ENCODE measurements at places on chromosomes 4 and X.

DNA sequence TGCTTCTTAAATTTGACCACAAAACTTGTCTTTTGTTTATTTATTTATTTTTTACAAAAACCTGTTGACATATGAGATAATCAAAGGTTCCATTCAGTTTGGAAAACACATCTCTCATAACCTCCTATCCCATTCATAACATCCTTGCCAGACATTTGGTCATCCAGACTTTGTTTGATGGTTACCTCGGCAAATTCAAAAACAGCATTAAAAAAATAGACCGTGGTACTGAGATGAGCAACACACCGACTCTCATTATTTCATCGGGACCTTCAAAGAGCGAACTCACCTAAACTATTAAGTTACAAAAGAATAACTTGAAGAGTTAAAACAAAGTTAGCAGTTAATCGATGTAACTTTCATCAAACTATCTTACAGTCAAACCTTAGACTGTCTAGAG lies 85.8 kb upstream of the RPS6KA3 start:
- no peak for DNase-seq

GRCh38 chr4:23567338-23567737 lies 322.5 kb downstream of the PPARGC1A start:
- no peak for DNase-seq

DNA sequence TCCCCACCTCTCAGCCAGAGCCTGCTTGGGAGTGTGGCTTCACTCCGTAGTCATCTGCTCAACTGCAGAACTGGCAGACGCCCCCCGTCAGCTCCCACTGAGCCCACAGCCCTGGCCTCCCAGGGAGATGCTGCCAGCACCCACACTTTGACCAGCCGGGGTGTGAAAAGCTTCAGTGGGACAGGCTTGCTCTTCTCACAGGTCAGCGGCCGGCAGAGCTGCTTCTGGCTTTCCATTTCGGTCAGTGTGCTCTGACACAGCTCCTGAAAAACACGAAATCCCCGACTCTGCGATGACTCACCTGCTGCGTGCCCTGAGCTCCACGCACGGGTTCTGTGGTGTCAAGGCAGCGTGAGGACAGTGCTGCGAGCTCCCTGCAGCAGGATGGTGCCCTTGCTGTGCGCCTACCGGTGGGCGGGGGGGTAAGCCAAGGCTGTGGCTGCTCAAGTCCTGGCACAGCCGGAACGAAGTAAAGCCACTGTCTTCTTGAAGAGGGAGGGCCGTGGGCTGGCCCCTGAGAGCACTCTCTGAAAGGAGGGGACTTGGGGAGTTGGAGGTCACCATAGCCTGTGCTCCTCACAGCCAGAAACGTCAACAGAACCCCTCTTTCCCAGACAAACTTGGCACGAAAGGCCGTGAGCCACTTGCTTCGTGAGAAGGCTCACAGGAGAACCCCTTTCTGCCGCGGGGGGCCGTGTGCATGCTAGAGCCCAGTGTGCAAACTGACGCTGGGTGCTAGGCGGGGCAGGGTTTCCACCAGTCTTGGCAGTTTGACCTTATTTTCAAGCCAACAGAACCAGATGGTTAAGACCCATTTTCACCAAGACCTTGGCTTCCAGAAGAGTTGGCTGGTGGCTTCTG lies 23.6 kb downstream of the NOP14 start:
- DNase-seq = no peak

DNA sequence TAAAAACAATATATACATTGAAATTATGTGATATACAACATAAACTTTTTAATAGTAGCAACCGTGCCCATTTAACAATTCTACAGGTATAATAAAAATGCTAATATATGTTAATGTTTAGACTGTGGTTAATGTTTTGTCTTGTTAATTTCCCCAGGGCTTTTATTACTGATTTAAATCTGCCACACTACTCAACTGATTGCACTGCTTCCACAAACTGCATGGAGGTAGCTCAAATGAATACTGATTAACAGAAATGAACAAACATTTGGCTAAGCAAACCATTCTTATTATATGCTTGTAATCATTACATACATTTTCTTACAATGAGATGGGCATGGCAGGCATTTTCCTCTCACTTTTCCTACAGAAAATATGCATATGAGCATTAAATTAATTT lies 275.9 kb downstream of the GPC3 start:
- DNase-seq = no peak

- no peak for DNase-seq
Measured at GRCh38 chrX:40816906-40817305, 81.6 kb upstream of the MED14 start.

- no peak for DNase-seq
Measured at GRCh38 chr4:100799761-100800539, 282.1 kb upstream of the EMCN start.

DNA sequence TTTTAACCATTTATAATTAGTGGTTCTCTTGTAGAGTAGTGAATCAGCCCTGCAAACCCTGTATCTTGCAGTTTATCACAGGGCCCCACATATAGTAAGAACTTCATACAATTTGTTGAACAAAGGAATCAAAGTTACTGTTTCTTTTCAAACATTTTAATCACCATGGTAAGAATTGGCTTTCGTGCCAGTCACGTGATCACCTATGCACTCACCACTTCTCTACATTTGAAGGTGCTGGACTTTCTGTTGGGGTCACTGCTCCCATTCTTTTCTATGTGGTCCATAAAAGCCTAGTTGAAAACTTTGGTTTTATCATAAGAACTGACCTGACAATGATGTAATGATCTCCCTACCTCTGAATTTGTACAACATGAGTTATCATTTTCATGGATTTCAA lies 426.4 kb upstream of the CPEB2 start:
- no peak for DNase-seq

DNA sequence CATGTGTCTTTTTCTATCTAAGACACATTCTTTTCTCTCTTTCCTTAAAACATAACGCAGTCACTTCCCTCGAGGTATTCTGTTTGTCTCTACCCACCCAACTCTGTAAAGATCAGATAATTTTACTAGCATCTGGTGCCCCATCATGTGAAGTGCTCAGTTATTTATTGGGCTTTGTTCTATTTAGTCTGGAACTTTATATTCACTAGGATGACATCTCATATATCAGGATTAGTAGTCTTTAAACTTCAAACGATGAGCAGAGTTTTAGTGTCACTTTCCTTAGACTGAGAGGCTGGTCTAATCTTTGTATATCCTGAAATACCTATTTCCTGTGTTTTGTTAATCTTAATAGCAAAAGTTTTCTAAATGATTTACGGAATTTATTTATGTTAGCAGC lies 445.5 kb upstream of the NDST3 start:
- DNase-seq = no peak

GRCh38 chr4:152646221-152646620 lies 33.6 kb downstream of the TMEM154 start:
- DNase-seq = no peak

DNA sequence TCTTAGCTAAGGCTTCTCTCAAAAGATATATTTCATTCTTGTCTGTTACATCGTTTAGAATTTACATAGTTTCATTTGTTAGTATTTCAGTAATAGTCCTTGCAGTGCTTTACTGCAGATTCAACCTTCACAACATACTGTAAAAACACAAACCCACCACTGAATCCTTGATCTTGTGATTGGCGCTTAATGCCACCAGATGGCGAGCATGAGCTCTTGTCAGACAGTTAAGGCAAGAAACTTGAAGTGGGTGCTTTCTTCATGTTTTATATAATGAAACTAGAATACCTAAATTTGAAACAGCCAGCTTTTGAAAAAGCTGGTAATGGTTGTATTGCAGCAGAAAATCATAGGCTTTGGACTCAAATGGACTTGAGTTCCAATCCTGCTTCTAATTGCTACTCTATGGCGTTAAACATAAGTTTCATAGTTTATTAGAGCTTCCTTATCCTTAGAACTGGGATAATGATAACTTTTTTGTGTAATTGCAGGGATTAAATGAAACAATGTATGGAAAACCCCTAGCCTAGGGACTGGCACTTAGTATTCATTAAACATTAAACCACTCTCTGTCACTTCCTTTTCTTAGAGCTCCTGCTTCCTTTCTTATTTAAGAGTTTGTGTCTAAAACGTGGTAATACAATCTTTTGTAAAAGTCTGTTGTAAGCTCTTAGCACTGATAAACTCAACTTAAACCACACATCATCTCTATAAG lies 95.1 kb downstream of the USP9X start:
- peak; percentile 19 for DNase-seq

DNA sequence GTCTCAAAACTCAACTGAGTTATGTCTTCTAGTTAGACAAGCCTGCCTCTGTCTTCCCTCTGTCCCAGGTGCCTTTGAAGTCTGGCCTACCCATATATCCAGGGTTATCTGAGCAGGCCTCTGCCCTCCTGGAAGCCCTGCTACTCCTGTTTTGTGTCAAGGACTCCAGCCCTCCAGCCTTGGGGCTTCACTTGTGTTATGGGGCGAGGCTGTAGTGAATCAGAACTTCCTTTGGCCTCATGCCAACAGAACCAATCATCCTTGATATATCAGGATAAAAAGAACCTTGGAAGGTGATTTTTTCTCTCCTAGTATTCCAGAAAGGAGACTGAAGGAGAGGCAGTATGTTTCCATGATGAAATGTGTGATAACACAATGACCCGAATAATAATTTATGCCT lies 8.9 kb upstream of the ADGRG4 start:
- no peak for DNase-seq

GRCh38 chr4:163495900-163496299 lies 1.4 kb downstream of the TMA16 start:
- no peak for DNase-seq

DNA sequence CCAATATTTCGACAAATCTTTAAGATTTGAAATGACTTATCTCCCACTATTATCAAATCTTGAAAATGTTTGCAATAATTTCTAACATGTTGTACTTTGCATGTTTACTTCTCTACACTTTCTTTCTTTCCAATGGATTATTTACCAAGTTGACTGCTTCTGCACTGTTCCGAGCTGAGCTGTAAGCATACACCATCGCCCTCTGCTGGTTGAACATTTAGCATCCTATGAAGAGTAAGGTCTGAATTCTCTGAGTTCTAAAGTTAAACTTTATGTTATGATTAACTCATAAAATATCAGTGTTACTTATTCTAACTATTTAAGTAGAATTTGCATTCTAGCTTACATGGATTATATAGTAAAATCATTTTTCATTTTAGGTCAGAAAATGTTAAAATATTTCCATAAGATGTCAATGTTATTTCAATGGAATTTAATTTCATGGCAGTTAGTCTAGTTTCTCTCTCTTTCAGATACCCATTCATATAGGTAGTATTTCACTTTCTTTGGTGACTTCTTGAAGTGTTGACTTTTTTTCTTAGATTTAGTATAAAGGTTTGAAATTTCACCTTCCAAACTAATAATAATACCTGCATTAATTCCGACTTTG lies 137.4 kb downstream of the DKK2 start:
- no peak for DNase-seq

DNA sequence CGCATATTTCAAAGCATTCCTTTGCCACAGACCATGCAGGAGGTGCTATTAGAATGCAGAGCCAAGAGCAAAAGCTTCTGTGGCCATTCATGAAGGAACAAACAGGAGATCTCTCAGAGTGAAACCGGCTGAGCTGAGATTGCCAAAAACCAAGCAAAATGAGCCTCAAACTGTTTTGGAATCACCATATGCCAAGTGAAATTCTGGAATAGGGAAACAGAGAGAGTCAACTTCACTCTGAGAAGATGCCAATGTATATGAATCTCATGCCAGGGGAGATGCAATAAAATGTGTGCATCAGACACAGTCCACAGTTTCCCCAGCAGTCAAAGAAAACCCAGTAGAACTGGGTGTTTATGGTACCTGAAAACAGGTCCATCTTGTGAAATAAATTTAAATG lies 42.3 kb downstream of the SRPX start:
- no peak for DNase-seq

DNA sequence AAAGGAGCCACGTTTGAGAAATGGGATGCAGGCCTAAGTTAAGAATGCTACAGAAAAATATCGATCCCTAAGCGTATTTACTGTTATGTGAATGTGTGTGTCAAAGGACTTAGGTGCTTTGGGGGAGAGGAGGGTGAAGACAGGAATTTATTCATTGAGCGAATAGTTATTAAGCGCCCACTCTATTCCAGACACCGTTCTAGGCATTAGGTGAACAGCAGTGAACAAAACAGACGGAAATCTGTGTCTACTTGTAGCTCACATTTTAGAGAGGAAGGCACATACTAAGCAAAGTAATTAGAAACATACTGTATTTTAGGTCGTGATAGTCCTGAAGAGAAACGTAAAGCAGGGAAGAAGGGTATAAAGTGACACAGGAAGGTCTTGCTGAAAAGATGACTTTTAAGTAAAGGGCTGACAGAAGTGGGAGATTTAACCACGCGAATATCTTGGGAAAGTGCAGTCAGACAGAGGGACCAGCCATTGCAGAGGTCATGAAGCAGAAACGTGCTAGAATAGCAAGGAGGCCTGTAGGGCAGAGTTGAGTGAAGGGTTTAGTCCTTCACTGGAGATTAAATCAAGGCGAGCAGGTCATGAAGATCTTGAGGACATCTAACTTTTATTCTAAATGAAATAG lies 541 bp downstream of the AIMP1 start:
- no peak for DNase-seq

GRCh38 chrX:150455215-150455608 lies 92.1 kb downstream of the MAMLD1 start:
- DNase-seq = no peak

GRCh38 chr4:104064646-104065577 lies 345.1 kb upstream of the TACR3 start:
- no peak for DNase-seq

GRCh38 chr4:123640271-123640670 lies 243.7 kb downstream of the SPRY1 start:
- DNase-seq = no peak

DNA sequence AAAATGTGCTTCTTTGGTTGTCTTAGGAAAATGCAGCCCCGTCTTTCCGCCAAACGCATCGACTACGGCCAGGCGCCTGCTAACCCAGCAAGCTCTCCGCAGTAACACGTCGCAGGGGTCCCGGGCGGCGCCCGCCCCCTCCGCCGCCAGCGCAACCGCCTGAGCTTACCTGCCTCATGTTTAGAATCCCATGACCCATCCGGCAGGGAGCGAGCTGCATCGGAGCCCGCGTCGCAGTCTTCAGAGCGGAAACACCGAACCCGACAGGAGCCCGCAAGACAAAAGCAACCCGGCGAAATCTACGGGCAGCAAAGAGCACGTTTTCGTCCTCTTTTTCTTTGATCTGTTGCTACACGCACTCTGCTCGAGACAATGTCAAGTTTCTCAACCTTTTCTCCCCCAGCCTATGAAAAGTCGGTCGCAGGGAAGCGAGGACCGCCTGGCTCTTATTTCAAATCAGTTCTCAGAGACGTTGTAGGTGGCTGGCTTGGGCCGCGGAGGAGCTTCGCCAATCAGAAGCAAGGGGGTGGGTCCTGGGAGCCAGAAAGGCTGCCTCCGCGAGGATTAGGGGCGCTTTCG lies at the start of gene MID1:
Gene MID1, minus strand, starts transcription at position 465 of the 579 bp plus-strand sequence. CDS start 53,038 bp downstream, outside the sequence.
- DNase-seq = no peak

GRCh38 chrX:139766545-139766983 lies 58.6 kb upstream of the MCF2 start:
- DNase-seq = no peak

- no peak for DNase-seq
Measured at GRCh38 chrX:111869639-111870034, 6.3 kb upstream of the TRPC5OS start.

Measured in stimulated activated CD8-positive, alpha-beta memory T cell treated with anti-CD3 and anti-CD28 coated beads, Interleukin-15, amount 100 ng/mL, for 4 hours (primary cell).